ENCODE measurements at places on chromosomes 3 and 15. TPM values are rescaled to one million over a fixed set of nuclear protein-coding genes. Genes with fewer than 3 reads are reported as not detected.

The HTR3C gene
- not detected for total RNA-seq

The ZDHHC23 gene
- total RNA-seq, result 6.8 TPM

The GOLGA8O gene
- not detected for total RNA-seq

The SNX22 gene
- 0.74 TPM for total RNA-seq

The MYH15 gene
- not detected for total RNA-seq

The CD96 gene
- 0.12 TPM for total RNA-seq

The HTR3E gene
- total RNA-seq, result not detected

DNA sequence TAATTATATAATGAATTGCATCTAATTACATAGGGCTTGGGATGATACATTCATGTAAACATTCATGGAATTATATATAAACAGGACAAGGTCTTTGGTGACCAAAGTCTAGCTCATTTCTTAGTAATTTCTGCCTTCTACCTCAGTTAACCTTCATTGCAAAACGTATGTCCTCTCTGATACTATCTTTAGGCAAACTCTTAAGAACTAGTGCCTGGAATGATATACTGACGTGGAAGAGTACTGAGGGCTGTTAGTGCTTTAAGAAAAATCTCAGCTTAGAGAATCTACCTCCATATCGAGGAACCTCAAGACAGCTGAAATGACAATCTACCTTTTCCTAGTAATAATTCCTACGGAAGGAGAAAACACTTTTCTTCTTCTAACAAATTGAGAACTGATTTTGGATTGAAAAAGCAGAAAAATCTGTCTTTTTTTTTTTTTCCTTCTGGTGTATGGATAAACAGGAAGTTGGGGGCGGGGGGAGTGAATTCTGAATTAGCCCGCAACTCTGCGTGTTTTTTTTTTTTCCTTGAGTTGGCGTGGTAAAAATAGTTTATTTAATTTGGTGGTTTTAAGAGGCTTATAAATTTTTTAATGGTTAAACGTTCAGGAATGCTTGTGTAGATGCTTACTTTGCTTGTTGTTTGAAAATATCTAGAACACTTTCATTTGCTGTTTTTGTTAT lies 43.2 kb downstream of the RARB start:
- no peak for DNase-seq
- H3K4me1 ChIP-seq, result no peaks in the 10 kb centered on the region
- H3K27ac ChIP-seq, result no peak overlapping the region
- H3K27me3 ChIP-seq, result no peaks in the 10 kb centered on the region
- H3K36me3 ChIP-seq, result no peaks in the 10 kb centered on the region
- no peak overlapping the region for H3K4me3 ChIP-seq

DNA sequence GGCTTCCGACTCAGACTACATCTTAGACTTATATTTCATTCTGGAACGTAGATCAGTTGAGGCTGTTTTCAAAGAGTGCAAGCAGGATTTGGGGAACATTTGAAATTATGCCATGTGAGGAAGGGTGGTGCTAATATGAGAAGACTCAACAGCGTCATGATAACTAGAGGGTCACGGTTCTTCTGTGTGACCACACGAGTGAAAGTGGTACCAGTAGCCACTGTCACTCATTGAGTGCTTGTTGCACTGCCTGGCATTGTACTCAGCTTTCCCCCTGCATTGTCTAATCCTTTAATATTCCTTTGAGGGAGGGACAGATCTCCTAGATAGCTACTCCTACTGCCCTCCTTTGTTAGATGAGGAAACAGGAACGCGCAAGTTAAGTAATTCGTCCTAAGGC lies 81.3 kb upstream of the PLXNA1 start:
- H3K27me3 ChIP-seq, result no peaks in the 10 kb centered on the region
- no peak overlapping the region for H3K4me3 ChIP-seq
- H3K27ac ChIP-seq, result no peak overlapping the region
- DNase-seq, result no peak

DNA sequence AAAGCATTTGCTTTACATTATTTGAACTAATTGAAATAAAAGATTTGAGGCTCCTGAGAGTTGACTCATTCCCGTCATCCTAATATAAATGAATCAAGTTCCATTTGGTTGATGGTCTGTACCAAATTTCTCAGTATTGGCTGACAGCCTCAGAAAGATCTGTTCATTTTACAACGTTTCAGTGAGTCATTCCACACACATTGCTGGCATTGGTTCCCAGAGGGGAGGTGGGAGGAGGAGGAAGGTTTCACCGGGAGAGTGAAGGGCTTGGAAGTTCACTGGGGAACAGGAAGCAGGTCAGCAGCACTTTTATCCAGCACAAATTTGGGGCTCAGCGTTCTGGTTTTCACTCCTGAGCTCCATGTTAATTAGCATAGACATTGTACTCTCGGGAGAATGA lies 176.7 kb upstream of the CADPS start:
- DNase-seq, result no peak
- no peaks in the 10 kb centered on the region for H3K4me1 ChIP-seq
- H3K27me3 ChIP-seq, result no peaks in the 10 kb centered on the region
- no peak overlapping the region for H3K4me3 ChIP-seq

DNA sequence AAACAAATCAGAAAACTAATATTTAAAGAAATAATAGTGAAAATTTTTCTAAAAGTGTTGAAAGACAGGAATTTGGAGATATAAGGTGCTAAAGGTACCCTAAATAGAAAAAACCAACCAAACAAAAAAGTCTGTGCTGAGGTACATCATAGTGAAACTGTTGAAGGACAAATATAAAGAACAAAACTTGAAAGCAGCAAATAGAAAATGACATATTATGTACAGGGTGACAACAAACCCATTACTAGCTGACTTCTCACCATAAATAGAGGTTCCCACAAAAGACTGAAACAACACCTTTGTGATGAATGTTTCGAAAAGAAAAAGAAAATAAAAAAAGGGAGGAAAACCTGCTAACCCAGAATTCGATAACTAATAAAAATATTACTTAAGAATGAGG lies 502.5 kb upstream of the NECTIN3 start:
- H3K4me3 ChIP-seq, result no peak overlapping the region
- no peak for DNase-seq
- H3K27me3 ChIP-seq, result no peaks in the 10 kb centered on the region
- H3K27ac ChIP-seq, result no peak overlapping the region

DNA sequence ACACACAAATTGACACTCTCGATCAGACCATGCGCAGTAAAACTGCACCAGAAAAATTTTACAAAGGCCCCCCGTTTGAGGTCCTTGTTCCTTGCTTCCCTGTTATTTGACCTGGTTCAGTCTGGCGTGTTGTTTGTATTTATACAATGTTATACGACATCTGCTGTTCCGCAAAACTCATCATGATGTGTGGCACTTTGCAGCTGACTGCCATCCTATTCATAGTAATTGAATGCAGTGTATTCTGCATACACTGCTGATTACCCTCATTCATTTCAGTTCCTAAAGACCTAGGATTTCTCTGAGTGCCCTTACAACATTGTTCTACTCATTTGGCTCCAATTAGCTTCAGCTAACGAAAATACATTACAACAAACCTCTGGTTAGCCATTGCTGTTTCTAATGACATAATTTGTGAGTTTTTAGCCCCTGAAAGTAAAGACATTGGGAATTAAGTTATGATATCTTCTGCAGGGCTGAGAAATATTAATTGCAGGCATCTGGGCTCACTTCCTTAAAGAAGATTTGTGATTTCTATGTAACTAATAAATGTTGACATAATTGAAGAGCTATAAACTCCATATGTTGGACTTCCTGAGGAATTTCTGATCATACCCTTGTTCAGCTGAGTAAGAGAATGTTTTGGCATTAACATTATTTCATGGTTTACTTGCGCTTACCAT lies 75.7 kb downstream of the C3orf38 start:
- DNase-seq, result no peak
- no peaks in the 10 kb centered on the region for H3K36me3 ChIP-seq
- no peak overlapping the region for H3K4me3 ChIP-seq
- H3K4me1 ChIP-seq, result no peaks in the 10 kb centered on the region
- no peaks in the 10 kb centered on the region for H3K27me3 ChIP-seq
- no peak overlapping the region for H3K27ac ChIP-seq

- no peak overlapping the region for H3K4me3 ChIP-seq
- H3K27me3 ChIP-seq, result no peaks in the 10 kb centered on the region
- H3K4me1 ChIP-seq, result no peaks in the 10 kb centered on the region
- no peak overlapping the region for H3K27ac ChIP-seq
Measured at GRCh38 chr3:71902258-71903111, 117.5 kb upstream of the PROK2 start.

DNA sequence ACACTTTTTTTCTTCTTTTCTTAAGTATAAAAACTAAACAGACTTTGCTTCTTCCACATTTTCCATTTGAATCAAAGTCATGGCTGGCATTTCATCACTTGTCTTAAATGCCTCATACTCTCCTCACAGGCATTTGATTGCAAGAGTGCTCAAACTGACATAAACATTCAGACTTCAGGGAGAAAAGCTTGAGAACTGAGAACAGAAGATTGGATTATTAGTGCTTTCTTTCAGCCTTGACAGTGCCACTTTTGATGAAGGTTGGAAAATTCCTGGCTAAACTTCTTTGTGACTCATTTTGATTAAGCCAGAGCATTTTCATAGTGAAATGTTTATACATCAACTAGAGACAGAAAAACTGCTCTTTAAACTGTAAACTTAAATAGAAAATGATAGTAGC lies 544.4 kb downstream of the DIPK2A start:
- H3K27ac ChIP-seq, result no peak overlapping the region
- no peaks in the 10 kb centered on the region for H3K27me3 ChIP-seq
- no peaks in the 10 kb centered on the region for H3K36me3 ChIP-seq
- H3K4me3 ChIP-seq, result no peak overlapping the region
- no peak for DNase-seq

GRCh38 chr3:115146032-115146417 lies 1.1 kb downstream of the ZBTB20 start:
- DNase-seq, result no peak
- H3K4me1 ChIP-seq, result peaks cover 13% of the 10 kb centered on the region
- no peaks in the 10 kb centered on the region for H3K27me3 ChIP-seq
- peak overlapping the region; percentile 95 for H3K27ac ChIP-seq

DNA sequence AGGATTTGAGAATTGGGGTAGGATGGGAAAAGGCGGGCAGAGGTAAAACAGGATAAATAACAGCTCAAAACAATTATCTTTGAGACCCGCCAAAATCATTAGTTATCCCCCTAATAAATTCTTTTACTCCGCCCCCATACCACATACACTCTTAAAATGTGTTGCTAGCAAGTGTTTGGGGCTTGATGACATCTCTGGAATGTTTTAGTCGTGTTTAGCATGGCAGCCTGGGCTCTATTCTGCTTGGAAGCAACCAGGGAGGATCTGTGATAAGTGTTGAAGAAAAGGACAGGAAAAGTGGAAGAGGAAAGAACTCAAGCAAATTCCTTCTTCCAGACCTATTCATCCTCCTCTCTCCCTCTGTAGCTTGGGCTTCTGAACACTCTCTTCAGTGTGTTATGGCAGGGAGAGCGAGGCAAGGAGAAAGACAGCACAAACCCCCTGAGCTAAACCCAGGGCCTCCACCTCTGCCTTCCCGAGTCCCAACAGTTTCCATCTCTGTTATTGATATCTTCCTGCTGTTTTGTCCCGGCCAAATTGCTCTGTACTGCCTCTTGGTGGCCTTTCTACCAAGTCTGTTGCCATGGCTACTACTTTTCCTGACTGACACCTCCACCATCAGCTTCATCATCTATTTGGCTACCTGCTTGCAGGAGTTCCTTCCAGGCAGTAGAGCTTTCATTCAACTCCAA lies 135.8 kb downstream of the RPL22L1 start:
- H3K36me3 ChIP-seq, result no peaks in the 10 kb centered on the region
- H3K4me3 ChIP-seq, result no peak overlapping the region
- DNase-seq, result no peak
- no peaks in the 10 kb centered on the region for H3K27me3 ChIP-seq
- no peak overlapping the region for H3K27ac ChIP-seq
- H3K4me1 ChIP-seq, result no peaks in the 10 kb centered on the region

- DNase-seq, result no peak
- H3K4me1 ChIP-seq, result no peaks in the 10 kb centered on the region
- no peak within 1 kb of the TSS for H3K27ac ChIP-seq
- no peaks in the 10 kb centered on the region for H3K27me3 ChIP-seq
- H3K36me3 ChIP-seq, result no peaks in the 10 kb centered on the region
Measured at GRCh38 chr15:42020713-42021273, at the start of gene PLA2G4E. PLA2G4E (minus strand) TSS chr15:42021042; CDS start chr15:42021030, 12 bp downstream.

DNA sequence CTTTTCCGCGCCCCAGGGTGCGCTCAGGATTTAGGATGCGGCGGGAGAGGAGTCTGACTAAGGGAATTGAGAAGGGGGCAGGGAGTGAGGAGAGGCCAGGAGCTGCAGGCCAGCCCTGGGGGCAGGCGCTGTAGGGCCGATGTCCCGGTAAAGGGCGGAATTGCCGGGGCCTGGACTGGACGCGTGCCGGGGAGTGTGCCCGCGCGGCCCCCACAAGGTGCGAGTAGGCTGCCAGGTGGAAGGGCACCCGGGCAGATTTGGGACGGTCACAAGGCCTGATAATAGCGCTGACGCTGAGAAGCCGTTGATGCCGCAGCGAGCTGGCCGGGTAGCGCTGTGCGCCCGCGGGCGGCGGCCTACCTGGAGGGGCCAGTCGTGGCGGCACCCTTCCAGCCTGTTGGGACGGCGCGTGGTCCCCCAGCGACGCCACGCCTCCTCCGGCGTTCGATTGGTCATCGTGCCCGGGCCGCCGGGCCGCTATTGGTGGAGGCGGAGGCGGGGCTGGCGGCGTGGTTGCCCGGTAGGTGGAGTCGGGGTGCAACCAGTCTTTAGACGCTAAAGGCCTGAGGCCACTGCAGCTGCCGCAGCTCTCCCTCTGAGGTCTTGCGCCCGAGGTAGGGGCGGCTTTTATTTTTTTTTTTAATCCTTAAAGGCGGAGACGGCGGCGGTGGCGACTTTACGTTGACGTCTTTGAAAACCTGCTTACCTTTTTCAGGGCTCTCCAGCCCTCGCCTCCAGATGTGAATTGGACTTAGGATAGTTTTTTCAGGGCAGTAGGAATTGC lies 903 bp downstream of the SLC25A38 start:
- peak overlapping the region; percentile 98 for H3K27ac ChIP-seq
- H3K36me3 ChIP-seq, result no peaks in the 10 kb centered on the region
- H3K4me1 ChIP-seq, result peaks cover 39% of the 10 kb centered on the region
- no peaks in the 10 kb centered on the region for H3K27me3 ChIP-seq
- peak overlapping the region; percentile 86 for H3K4me3 ChIP-seq

DNA sequence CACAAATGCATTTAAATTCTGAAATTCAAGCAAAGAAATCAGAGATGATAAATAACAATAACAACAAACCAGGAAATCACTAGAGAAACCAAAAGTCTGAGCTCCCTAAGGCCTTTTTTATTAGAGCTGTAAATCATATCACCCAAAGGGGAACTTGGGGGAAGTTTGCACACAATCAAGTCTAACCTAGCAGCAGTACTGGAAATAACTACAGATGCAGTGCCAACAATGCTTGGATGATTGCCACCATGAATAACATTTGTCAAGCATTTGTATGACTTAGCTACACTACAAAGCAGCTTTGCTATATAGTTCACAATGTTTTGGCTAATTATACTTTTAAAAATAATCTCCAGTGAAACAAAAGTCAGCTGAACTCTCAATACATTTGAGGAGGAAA lies 27.8 kb downstream of the SHQ1 start:
- H3K4me3 ChIP-seq, result no peak overlapping the region
- H3K27me3 ChIP-seq, result no peaks in the 10 kb centered on the region
- peak; percentile 63 for DNase-seq
- peaks cover 30% of the 10 kb centered on the region for H3K4me1 ChIP-seq
- peak overlapping the region; percentile 65 for H3K27ac ChIP-seq
- no peaks in the 10 kb centered on the region for H3K36me3 ChIP-seq

- no peaks in the 10 kb centered on the region for H3K27me3 ChIP-seq
- H3K36me3 ChIP-seq, result no peaks in the 10 kb centered on the region
- peaks cover 12% of the 10 kb centered on the region for H3K4me1 ChIP-seq
Measured at GRCh38 chr15:76903251-76903681, 1.9 kb downstream of the SCAPER start.

GRCh38 chr3:15815696-15816095 lies 17.9 kb upstream of the ANKRD28 start:
- DNase-seq, result no peak
- H3K27me3 ChIP-seq, result no peaks in the 10 kb centered on the region
- no peak overlapping the region for H3K27ac ChIP-seq
- H3K4me1 ChIP-seq, result peaks cover 14% of the 10 kb centered on the region
- H3K4me3 ChIP-seq, result no peak overlapping the region

Data from pancreas (tissue), 10 donors.